A673 (cell line): ENCODE measurements at places on chromosomes 13 and 19. TPM values are rescaled to one million over a fixed set of nuclear protein-coding genes. Genes with fewer than 3 reads are reported as not detected.

The ZNF837 gene
- total RNA-seq, result 1.3 and 1.8 TPM in 2 replicates

GRCh38 chr19:14318873-14319272 is 62.4 kb upstream of the ADGRE5 start:
- no peak for DNase-seq

- no peak for DNase-seq
Observed at GRCh38 chr13:110310541-110311442, 3.7 kb downstream of the COL4A2 start.

The ZNF90 gene
- 0.26 and 0.41 TPM in 2 replicates for total RNA-seq

The ZNF415 gene
- total RNA-seq, result 1.7 TPM in 2 replicates

The PLK5 gene
- total RNA-seq, result not detected in 2 replicates

- DNase-seq, result no peak
Observed at GRCh38 chr13:21218351-21219035, 42.0 kb downstream of the MRPL57 start.

DNA sequence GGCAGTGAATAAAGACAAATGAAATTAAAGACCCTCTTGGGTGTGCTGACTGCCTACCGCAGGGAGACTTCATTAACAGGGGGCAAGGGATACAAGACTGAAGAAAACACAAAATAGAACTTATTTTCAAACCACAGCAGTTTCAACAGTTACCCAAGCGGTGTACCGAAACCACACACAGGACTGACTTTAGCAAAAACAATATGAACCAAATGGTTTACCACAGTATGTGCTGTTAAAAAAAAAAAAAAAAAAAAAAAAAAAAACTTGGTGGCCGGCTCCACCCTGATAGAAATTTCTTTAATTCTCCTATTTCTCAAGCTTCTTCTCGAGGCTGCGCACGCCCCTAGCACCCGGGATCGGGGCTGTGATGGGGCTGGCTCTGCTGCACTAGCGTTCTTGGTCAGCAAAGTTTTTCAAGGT is 42.6 kb downstream of the KLF2 start:
- DNase-seq, result no peak

- no peak for DNase-seq
Observed at GRCh38 chr19:48302600-48302959, 22.8 kb upstream of the EMP3 start.

The ZIM2 gene
- total RNA-seq, result 4.6 and 9.6 TPM in 2 replicates

GRCh38 chr13:30113983-30114570 is 193.3 kb downstream of the KATNAL1 start:
- DNase-seq, result no peak

DNA sequence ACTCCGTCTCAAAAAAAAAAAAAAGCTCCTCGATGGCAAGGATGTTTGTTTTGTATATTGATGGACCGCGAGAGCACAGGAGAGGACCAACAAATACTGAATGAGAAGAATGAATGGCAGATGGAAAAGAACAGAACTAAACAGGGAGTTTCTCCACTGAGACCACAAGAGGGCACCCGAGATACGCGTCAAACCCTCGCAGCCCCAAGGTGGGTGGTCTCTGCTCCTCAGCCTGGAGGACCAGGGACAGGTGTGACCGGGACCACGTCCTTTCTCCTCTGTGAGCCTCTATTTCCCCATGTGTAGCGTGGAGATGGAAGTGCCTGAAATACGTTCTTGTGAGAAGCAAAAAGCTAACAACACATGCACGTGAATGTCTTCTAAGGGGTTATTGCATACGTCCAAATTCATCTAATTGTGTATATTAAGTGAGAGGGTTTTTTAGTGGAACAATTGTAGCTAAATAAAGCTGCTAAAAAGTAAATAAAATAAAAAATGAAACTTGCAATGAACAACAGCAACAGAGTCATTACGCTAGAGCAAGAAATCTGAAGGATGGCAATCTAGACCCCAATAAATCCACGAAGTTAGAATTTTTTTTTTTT is 8.3 kb upstream of the CDC42EP5 start:
- peak; percentile 78 for DNase-seq

GRCh38 chr13:88979465-88980175 is 1308.4 kb downstream of the SLITRK5 start:
- no peak for DNase-seq

The MCF2L gene
- 7.0 and 9.5 TPM in 2 replicates for total RNA-seq

- DNase-seq, result no peak
Observed at GRCh38 chr13:102405499-102406100, 3.8 kb upstream of the FGF14 start.

The OR10H1 gene
- not detected in 2 replicates for total RNA-seq
